SW480 (cell line): ENCODE measurements at places on chromosomes 7 and 10.

DNA sequence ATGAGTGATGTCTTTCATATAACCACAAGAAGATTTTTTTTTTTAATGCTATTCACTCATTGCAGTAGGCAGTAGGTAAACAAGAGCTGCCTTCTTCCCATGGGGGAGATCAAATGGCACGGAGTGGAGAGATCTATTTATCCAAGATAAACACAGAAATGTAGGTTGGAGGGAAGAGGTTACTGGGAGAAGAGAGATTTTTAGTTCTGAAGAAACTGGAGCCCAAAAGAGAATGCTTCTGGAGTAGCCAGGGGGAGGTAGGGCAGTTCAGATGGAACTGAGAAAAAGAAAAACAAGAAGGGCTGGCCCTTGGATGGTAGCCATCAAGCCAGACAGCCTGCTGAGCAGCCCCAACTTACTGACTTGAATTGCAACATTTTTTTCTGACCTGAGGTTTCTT lies 270.1 kb upstream of the TPK1 start:
- no peak for DNase-seq

DNA sequence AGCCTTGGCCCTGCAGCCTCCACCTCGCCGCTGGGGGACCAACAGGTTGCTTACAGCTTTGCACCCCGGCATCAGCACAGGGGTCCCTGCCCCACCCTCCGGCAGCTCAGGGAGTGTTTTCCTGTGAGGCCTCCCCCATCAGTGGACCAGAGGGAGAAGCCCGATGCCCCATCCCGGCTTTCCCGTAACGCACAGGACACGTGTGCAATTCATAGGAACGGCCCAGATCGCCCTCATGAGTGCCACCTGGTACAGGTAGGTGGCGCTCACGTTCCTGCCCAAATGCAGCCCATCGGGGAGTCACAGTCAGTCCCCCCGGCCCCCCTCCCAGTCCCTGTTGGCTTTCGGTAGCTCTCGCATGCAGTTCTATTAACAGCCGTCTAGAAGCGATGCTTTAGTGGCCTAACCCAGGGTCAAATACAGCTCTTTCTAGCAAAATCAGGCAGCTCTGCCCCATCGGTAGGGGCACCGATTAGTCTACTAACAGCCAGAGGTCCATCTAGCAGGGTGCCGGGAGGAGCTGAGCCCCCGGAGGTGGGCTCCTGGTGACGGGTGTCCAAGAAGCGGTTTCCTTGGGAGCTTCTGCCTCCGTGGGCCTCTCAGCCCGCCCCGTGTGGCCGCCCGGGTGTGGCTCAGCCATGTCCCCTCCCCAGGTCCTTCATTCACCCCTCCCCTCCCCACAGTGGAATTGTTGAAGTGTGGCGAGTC lies 48.4 kb upstream of the GTF2IRD1 start:
- DNase-seq = no peak

DNA sequence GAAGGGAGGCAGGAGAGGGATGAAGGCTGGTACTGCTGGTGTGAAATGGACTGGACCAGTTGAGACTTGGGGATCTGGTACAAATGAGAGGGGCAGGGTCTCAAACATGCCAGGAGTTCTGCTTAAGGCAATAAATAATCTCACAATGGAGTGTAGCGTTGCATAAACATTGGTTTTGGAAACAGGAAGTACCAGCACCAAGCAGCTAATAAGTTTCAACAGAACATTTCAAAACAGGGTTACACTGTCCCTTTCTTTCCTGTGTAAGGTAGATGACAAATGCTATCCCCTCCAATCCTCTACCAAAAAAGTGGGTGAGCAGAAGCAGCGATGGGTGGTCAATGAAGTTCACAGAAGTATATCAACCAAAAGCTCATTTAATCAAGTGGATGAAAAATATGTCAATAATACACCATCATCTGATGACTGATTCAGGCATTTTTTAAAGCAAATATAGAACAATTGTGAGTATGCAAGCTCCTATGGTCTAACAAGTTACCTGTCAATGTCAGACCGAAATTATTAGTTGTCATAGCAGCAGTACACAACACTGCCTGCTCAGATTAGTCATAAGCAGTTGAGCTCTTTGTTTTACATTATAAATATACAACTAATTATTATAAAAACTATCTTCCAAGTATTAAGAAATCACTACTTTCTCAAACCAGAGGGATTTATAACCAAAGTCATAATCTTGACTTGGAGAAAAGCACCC lies 220.0 kb downstream of the FAM107B start:
- no peak for DNase-seq

DNA sequence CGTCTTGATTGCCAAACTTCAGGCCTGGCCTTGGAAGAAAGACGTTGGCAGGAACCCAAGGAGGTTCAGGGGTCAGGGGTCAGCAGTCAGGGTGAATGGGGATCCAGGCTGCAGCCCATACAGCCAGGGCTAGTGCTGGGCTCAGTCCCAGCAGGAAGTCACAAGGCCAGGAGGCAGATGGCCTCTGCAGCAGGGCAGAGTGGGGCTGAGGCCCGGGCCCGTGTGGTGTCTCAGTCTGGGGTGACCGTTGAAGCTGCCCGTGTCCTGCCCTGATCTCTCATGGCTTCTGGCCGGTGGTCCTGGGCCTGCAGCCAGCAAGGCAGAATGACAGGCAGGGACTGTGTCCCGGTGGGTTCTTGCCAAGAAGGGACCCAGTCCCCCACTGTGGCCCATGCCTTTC lies 26.6 kb upstream of the PURB start:
- no peak for DNase-seq

DNA sequence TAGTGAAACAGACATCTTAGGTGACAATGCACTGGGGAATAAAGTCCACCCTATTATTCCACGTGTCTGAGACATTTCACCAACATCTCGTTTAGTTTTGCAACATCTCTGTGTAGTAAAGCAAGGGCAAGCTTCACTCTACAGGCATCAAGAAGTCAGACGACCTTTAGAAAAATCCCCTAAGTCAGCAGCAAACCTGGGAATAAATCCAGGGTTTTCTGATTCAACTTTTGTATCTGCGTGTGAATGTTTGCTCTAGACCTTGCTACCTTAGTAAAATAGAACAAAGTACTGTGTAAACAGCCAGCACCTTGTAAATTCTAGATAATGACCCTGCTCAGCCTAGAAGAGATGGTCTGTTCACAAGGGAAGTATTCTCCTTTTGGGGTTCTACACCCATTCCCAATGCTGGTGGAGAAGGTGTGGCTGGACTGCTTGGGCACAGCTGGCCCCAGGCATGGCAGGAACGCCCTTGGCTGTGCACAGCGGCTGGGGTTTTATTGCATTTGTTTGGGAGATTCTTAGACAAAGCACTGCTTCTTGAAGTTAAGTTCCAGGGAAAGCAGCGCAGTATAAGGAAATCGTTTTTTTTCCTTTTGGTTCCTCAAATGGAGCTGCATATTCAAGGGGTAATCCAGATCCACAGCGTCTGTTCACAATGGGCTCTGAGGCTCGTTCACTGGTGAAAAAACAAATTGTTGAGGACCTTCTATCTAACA lies 38.3 kb upstream of the GALNTL5 start:
- no peak for DNase-seq

- DNase-seq = no peak
These were observed 21.8 kb downstream of the RP9 start for GRCh38 chr7:33087356-33087755.

GRCh38 chr7:152520861-152521302 lies 85.1 kb upstream of the KMT2C start:
- no peak for DNase-seq

- no peak for DNase-seq
These were observed 155.6 kb upstream of the TARP start for GRCh38 chr7:38429057-38429456.

- DNase-seq = no peak
These were observed 181.8 kb downstream of the ELFN1 start for GRCh38 chr7:1851721-1852516.

- no peak for DNase-seq
These were observed 15.9 kb upstream of the AKR1B1 start for GRCh38 chr7:134474828-134475227.
